ENCODE measurements at places on chromosomes 13 and 19.
A peak's percentile ranks its signal among the peaks of the same experiment; 100 is the strongest.

DNA sequence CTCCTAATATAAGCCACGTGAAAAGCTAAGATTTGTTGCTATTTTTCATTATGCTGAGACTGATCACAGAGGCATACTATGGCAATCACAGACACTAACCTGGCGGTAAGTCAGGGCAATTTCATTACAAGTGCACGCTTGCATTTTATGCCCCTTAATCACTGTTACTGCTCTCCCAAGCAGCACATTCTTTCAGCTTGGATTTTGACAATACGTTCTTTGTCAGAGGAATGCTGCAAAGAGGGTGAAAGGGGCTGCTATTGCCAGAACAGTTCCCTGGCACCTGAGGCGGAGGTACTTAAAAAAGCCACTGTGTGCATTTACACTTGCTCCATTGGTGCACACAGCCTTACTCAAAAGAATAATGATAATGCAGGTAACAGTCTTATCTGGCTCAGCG is 346.6 kb downstream of the RFC3 start:
- no peak for DNase-seq

DNA sequence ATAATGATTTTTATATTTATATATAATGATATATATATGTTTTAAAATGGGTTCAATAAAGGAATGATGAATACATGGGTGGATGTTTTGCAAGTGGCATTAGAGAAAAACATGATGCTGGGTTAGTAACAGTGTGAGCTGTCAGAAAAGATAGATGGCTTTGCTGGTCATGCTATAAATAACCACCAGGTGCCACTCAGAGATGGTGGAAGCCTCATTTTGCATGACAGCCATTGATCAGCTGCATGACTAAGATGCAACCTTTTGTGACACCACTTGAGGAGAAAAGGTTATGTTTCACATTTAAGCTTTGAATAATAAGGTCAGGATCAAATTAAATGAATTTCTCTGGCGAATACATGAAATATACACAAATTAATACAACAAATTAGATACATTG is 737.7 kb downstream of the PCDH9 start:
- peak; percentile 27 for DNase-seq

GRCh38 chr19:54275951-54276350 is 5.0 kb downstream of the LILRB2 start:
- DNase-seq, result no peak

GRCh38 chr13:66689628-66690027 is 540.5 kb downstream of the PCDH9 start:
- DNase-seq, result peak; percentile 87

DNA sequence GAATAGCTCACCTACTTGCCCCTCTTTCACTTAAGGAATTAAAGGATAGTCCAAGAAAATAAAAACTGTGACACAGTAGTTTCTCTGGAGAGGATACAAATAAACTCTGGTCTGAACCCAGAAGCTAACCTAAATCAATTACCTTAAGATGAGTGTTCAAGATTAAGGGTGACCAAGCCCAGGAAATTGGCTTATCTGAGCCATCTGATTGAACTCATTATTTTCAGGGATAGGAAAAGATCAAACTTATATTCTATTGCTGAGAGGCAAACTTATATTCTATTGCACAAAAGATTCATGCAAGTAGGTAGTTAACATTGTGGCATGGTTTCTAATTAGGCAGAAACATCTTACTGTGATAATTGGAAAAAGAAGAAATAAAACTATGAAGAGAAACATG is 175.1 kb downstream of the DCLK1 start:
- DNase-seq, result no peak

- DNase-seq, result peak; percentile 72
These were observed 117.9 kb downstream of the STOML3 start for GRCh38 chr13:38872693-38873092.
